Osteoblast (primary cell): ENCODE measurements at places on chromosomes 2 and 18. TPM values are rescaled to one million over a fixed set of nuclear protein-coding genes. Genes with fewer than 3 reads are reported as not detected.

SLC30A3 gene
- total RNA-seq: under 0.01 and 0.88 TPM in 2 replicates

ITPRIPL1 gene
- 1.4 and 1.8 TPM in 2 replicates for total RNA-seq

- no peak for DNase-seq
Observed at GRCh38 chr18:66623821-66624220, 19.9 kb upstream of the CDH19 start.

DNA sequence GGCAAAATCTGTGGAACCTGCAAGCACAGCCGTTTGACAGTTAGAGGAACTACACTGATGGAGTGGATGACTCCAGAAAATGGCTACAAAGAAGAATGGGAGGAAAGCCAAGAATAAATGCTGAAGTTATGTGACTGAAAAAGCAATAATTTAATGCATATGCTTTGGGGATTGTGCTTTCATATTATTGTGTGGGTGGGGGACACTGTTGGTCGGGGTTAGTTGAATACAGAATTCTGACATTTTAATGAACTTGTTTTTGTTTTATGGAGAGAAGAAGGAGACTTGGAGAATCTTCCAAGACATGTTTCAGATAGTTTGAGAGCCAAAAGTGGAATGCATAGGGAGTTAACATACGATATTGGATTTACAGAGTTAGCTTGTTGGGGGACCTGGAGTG lies 68.5 kb downstream of the NRP2 start:
- peak; percentile 84 for DNase-seq

- DNase-seq: peak; percentile 53
Observed at GRCh38 chr2:208406474-208407451, at the start of gene PTH2R. TSS of gene PTH2R (plus strand) at chr2:208406792. CDS start at chr2:208407044, 252 bp downstream.

GRCh38 chr2:105417857-105418436 lies 19.1 kb upstream of the FHL2 start:
- DNase-seq: no peak

DNA sequence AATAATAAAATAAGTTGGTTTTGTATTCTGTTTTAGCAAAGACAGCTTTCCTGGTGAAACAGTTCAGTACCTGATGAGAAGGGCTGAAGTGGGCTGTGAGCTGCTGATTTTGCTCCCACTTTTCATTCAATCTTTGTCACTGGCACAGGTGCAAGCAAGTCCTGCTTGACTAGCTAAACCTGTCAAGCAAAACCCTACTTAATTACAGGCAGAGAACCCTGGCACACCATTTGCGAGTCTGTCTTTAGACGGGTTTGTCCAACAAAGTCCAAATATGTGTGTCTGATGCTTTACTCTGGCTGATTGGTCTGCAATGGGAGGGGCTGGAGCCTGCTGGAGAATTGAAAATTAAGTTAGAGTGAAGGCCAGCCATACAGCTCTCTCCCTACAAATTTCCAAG lies 267.2 kb downstream of the EPHA4 start:
- no peak for DNase-seq

GRCh38 chr2:134137182-134137611 lies 116.7 kb upstream of the MGAT5 start:
- peak; percentile 94 for DNase-seq

- peak; percentile 69 for DNase-seq
Observed at GRCh38 chr18:57561728-57562423, 24.6 kb downstream of the FECH start.

GRCh38 chr2:42196403-42197267 lies 27.5 kb downstream of the EML4 start:
- no peak for DNase-seq

GRCh38 chr2:171348056-171348455 lies 85.7 kb downstream of the METTL8 start:
- no peak for DNase-seq

DNA sequence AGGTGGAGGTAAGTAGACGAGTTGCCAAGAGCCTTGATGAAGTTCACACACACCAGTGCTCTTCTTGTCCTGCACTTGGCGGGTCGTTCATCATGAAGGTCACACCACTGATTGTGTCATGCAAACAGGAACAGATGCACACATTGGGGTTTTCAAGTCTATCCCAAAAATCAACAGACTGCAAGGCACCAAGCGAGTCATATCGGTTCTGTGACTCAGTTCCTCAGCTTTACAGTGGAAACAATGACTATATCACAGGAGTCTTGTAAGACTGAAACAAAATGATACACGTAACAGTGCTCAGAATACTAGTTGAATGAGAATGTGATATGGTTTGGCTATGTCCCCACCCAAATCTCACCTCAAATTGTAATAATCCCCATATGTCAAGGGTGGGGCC lies 526.9 kb upstream of the ID2 start:
- DNase-seq: peak; percentile 58
